ENCODE measurements at places on chromosomes 5 and 9.

DNA sequence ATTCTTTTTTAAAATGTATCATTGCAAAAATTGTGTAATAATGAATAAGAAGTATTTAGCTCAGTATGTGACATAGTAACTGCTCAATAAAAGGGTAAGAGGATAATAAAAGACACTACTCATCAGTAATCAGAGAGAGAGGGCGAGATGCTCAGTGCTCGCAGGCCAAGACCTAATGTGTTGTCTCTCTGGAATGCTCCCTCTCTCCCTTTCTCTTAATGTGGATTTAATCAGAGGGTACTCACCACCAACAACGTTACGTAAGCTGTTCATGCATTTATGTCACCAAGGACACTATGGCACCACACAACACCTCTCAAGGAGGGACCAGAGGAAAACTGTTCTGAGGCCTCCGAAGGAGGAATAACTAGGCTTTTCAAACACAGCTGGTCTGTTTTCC lies 42.5 kb downstream of the WHRN start:
- DNase-seq = no peak

DNA sequence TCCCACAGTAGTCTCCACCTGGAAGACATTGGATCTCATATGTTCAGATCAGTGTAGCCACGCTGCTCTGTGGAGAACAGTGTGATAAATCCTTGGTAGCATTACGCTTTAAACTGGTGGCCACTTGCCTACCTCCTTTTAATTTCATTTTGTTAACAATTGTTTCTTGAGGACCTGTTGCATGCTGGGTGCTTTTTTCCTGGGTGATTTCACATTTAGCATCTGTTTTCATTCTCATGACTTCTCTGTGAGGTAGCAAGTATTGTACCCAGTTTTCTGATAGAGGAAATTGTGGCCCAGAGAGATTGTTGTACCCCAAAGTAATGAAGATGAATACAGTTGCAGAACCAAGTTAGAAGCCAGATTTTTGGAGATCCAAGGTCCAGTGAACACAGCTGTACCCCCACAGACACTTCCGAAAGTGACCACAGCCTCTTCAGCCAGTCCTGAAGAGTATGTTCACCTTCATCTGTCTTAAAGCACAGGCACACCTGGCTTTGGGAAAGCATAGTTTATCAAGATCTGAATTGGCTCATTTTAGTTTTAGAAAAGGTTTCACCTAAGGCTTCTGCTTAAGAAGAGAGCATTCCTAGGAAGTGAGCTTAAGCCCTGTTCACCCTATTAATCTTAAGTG lies 75.2 kb downstream of the F2RL2 start:
- no peak for DNase-seq

GRCh38 chr9:129394061-129394885 lies 216.2 kb upstream of the IER5L start:
- no peak for DNase-seq

DNA sequence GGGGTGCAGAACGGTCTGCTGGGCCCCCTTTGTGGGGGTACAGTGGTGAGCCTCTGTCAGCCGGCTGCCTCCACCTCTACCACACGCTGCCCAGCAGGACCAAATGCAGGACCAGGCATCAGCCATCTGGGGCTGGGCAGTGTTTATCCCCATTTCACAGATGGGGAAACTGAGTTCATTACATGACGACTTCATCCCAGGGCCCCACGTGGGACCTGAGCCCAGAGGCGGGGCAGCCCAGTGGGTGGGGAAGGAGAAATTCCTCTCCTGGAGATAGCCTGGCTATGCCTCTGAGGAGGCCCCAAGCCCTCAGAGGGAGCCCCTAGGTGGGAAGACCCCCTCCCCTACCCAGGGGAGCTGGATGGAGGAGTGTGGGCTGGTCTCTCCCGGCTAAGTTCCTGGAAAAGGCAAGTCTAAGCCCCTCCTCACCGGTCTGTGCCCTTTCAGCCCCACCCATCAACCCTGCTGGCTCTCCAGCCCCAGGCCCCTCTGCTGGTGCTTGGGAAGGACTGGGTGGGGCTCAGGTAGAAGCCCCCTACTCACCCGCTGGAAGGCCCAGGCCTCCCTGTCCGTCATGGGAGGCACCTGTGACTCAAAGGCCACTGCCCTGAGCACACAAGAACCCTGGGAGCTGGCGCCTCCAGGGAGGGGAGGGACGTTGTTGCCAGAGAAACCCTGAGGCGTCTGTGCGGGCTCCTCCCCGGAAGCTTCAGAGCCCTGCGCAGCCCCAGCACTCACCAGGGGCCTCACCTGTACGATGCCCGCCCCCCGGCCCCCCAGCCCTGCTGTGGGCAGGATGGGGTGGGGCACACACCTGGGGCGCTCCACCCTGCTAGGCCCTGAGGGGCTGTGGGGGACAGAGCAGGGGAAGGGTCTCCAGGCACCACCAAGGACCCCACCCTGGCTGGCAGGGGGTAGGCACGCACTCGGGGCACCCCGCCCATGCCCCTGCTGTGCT lies 7.4 kb upstream of the CCDC187 start:
- DNase-seq = no peak

GRCh38 chr5:172692451-172692850 lies 51.4 kb downstream of the NEURL1B start:
- no peak for DNase-seq

- no peak for DNase-seq
Observed at GRCh38 chr5:4158750-4159447, 563.3 kb downstream of the IRX1 start.

GRCh38 chr5:82349652-82350051 lies 71.5 kb upstream of the RPS23 start:
- no peak for DNase-seq

DNA sequence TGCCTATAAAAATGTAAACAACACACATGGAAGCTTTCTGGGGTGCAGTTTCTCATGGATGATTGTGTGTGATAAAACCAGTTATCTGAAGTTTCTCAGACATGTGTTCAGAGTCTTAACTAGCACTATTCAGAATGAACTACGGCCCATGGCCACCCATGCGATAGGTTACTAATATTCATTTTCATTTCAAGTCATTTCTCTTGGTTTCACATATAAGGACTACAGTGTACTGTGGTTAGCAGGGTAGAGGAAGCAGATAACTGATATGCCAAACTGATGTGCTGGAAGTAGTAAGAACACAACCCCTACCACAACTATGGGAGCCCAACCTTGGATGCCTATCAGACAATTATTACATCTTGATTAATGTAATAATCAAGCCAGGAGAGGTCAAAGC lies 372.1 kb downstream of the DTWD2 start:
- DNase-seq = no peak

- DNase-seq = no peak
Observed at GRCh38 chr9:125988479-125989050, 241.4 kb downstream of the PBX3 start.

DNA sequence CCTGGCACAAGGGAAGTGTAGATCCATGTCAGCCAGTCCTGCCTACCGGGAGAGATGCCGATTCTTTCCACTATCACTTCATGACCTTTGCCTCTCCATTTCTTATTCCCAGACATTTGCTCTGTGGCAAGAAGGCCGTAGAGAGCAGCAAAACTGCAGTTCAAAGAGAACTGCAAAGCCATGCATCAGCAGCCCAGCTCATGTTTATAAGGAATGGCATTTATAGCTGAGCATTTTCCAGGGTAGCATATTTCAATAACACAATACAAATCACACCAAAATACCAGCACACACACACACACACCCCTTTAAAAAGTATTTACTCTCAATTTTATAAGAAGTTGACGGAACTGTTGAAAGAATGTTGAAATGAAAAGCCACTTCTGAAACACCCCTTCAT lies 126.7 kb upstream of the EGFLAM start:
- no peak for DNase-seq

GRCh38 chr5:59125011-59125961 lies 542.4 kb downstream of the RAB3C start:
- DNase-seq = no peak

DNA sequence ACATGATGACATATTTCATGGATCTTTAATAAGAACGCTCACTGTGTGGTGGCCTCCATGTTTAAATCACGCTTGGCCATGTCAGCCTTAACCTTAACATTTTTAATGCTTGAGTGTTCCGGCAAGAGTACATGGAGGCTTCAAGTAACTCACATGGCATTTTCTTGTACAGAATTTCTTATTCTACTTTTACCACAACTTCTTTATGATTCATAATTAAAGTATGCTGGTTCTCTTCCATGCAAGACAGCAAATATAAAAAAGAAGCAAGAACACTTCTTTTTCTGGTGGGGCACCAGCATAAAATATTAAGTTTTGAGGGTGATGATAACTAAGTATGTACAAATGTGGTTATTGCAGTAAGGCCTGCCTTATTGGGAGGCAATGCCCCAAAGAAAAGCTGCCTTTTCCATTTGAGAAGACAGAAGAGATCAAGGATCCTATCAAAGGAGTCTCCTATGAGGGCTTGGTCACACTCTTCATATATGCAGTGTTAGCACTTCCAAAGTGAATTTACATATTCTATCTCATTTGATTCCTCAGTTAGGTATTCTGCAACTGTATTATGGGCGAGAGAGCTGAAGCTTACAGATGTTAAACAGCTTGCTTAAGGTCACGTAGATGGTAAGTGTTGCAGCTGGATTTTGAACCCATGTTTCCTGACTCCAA lies 382.7 kb upstream of the MEF2C start:
- DNase-seq = no peak

GRCh38 chr5:159096924-159097783 lies 2.6 kb downstream of the EBF1 start:
- no peak for DNase-seq

DNA sequence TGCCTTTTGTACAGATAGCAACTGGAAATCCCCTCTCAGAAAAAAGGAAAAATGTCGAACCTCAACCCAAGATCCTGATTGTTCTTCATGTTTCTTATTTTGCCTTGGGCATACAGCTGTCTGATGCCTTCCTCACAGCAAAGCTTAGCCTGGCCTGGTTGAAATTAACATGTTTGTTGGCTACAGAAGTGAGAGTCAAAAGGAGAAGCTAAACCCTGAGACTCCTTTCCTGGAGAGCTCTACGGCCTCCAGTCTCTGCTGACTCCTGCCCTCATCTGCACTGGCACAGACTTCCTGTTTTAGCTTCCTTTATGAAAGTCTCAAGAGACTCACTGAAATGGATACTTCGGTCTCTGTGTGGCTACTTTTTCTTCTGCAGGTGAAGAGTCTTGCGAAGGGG lies 186.7 kb downstream of the PARP8 start:
- DNase-seq = no peak

DNA sequence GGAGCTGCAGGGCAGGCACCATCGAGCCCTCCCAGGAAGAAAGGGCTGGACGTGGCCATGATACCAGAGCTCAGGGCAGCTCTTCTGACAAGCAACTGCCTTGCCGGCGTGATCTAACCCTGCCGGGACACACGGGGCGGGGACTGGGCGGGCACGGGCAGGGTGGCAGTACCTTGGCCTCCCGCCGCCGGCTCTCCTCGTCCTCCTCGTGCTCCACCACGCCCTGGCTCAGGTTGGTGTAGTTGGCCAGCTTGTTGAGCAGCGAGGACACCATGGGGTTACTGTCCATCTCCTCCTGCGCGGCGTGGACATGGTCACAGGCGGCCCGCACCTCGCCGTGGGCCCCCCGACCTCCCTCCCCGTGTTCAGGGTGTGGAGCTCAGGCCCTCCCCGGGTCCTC lies 18.5 kb downstream of the SLC12A7 start:
- no peak for DNase-seq

DNA sequence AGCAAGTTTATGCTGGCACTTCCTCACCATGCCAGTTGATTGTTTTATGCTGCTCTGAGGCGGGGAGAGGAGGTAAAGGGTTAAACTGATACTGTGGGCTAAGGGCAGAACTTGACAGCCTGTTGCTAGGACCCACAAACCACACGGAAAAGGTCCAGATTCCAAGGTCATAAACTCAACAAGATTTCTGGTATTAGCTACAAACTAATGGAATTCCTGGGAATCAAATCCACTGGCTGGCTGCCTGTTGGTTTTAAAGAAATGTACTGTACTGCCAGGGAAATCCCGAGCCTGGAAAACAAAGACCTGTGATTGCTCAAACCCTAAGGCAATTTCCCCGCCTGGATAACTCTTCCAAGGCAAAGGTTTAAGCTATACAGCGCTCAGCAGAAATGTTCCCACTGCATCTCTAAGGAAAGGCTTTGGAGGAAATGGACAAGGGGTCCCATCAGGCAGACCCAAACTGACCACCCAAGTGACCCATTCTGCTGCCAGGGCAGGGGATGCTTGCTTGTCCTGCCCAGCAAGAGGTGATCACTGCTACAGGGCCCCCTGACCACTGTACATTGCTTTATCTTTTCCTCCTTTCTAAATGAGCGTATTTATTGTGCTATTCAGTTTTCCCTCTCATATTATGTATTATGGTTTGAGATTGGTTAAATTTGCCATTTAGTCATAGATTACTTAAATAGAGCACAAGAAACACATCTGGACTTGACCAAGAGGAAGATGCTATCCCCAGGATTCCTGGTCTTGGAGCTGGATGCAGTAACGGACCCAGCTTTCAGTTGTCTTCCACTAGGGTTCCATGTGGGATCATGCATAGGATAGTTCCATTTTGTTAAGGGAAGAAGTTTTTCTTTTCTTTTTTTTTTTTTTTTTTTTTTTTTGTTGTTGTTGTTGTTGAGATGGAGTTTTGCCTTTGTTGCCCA lies 124.3 kb downstream of the SUSD1 start:
- DNase-seq = no peak

DNA sequence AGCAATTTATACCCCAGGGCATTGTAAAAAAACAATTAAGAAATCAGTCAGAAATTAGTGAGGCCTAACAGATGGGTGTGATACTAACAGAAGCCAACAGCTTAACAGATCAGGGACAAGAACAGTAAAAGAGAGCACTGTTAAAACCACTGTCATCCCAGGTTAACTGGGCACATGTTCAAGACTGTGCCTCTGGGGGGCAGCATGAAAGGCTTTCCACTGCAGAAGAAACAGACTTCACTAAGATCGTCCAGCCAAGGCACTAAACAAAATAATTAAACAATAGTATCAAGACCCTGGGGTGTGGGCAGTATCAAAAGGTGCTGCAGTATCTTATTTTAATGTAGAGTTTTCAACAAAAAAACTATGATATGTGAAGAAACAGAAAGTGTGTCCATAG lies 43.5 kb downstream of the FBN2 start:
- DNase-seq = no peak

DNA sequence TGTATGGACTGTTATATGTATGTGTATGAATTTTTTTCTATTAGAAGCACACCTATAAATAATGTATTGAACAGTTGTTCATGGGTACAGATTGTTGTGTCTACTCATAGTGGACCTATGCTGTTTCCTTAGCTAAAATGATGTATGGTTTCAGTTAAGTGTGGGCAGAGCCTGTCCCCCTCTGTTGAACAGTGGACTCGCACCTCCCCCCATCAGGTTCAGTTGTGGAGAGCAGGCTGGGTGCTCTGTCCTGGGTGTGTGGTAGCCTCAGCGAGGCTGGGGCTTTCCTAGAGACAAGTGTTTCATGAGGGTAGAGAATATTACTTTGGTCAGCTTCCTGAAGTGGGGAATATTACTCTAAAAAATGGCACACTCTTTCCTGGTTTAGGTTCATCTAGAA lies 47.4 kb upstream of the LRRTM2 start:
- no peak for DNase-seq

- no peak for DNase-seq
Observed at GRCh38 chr9:114608525-114608796, 2.6 kb upstream of the TMEM268 start.

DNA sequence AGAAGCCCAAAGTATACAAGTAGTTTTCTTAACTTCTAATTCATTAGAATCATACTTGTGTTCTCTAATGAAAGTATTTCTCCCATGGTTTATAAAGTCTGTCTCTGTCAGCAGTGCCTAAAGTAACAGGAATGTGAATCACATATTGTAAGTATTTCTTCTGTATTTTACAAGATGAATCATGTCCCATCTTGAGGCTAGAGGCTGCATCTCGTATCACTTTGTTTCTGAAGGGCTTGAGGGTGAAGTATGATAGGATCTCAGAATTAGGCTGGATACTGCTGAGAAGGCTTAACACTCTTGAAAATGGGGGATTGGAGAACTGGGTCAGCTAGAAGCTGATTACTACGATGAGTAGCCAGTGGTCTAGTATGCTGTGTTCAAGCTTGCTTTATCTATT lies 242.2 kb upstream of the ACTBL2 start:
- DNase-seq = no peak

Data from cortex of kidney (tissue), 1 donor.